HFF-Myc (cell line): ENCODE measurements at places on chromosomes 1 and 21.

- no peak for DNase-seq
These were observed 651.0 kb upstream of the PLXNA2 start for GRCh38 chr1:208895181-208895580.

DNA sequence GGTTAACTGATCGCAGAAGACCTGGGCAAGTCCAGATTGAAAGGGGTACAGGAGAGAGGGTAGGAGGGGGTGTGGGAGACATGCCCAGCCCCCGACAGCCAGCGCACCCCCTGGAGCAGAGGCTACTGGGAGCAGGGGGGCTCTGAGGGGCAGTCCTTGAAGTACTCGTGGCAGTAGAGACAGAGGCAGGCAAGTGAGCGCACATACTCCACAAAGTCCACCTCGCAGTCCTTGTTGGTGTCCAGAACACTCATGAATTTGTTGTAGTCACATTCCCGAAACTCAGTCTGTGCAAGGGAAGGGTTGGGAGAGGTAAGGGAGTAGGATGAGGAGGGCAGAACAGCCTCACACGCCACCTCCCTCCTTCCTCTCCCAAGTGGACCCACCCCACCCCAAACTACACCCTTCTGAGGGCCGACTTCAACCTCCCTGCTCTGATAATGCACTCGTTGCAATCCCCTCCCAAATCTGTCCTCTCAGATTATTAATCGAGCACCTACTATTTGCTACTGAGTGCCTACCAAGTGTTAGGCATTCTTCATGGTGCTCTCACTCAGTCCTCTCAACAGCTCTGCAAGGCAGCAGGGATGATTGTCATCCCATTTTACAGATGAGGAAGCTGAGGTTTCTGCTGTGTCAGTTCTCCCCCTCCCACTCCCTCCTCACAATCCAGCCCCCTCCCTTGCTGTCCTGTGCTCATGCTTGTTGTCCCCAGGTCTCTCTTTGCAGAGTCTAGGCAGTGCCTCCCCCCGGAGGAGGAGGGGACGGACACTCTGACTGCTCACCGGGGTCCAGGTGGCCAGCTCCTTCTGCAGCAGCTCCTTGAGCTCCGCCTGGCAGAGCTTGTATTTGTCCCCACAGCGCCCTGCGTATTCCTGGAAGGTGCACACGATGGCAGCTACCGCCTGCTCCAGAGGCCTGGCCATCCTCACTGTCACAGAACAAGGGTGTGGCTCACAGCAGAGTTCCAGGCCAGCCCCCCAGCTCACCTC is 1.2 kb downstream of the S100A3 start:
- DNase-seq = no peak

- DNase-seq = no peak
These were observed 14.8 kb upstream of the ZNF436 start for GRCh38 chr1:23384312-23385058.

- no peak for DNase-seq
These were observed 15.3 kb upstream of the LRRC47 start for GRCh38 chr1:3811595-3811911.

DNA sequence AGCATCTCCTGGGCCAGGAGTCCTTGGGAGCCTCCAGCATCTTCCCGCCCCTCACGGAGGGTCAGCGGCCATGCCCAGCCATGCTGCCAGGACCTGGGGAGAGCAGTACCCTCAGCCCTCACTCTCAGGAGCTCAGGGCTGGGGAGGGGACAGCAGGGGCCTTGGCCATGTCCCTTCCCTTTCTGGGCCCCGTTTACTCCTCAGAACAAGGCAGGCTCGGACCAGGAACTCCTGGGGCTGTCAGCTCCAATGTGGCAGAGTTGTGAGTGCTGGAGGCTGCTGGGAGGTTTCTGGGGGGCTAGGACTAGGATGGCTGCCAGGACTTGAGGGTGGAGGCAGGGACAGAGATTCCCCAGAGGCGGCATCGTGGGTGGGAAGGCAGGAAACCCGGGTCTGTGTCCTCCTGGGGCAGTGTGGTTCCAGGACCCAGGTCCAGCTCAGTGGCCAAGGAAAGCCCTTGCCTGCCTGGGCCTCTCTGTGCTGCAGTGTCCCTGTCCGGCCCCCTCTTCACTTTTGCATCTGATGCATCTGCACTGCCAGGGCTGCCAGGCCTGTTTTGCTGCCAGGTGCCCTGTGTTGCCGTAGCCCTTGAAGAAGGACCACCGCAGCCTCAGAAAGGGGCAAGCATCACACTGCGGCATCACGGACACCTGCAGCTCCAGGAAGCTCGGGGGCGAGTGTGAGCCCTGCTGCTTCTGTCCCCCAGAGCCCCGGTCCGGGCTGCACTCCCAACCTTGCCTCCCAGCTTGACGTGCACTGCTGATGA is 223.9 kb downstream of the CAMTA1 start:
- no peak for DNase-seq

DNA sequence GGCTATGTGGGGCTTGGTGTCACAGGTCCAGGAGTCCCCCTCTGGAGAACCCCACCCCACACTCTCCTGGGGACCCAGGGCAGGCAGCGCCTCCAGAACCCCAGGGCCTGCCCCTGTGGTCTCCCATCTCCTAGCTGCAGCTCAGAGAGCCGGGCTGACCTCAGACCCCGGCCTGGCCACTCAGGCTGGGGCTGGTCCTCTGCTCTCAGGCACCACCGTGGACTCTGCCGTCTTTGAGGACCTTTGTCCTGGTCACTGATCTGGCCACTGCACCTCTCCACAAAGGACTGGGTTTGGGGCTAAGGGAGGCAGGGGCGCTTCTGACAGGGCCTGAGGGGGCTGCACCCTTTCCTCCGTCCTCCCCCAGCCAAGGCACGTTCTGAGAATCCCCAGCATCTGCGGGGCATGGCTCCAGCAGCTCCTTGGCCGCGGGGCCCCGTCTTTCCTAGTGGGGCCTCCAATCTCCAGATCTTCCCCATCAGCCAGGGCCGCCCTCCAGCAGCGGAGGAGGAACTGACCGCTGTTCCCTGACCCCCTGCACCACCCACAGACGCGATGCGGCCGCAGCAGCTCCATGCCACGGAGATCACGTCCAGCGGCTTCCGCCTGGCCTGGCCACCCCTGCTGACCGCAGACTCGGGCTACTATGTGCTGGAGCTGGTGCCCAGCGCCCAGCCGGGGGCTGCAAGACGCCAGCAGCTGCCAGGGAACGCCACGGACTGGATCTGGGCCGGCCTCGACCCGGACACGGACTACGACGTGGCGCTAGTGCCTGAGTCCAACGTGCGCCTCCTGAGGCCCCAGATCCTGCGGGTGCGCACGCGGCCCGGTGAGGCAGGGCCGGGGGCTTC is 3.3 kb downstream of the VWA1 start:
- DNase-seq = no peak

- DNase-seq = no peak
These were observed 4.5 kb upstream of the IER5 start for GRCh38 chr1:181083842-181084605.

DNA sequence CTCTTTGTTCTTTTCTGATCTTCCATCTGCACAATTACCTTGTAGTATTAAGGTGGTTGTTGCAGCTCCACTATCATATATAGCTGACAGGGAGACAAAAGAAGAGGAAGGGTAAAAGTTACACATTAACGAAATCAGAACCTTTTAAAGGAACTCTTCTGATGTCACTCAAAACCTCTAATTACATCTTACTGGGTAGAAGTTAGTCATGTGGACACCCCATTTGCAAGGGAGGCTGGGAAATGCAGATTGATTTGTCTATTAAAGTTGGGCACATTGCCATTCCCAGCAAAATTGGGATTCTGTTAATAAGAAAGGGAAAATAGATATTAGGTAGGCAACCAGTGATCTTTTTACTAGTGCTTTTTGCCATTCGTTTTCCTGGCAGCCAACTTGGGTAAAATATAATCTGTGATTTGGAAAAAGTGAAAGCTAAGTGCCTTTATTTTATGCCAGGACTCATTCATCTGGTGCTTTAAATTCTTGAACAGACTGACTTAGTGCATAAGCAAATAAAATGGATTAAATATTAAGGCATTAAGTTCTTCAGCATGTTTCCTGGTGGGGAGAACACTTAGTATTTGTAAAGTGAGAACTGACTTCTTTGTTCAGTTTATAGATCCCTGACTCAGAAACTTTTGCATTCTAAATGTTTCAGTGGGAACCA is 71.3 kb downstream of the DNM3 start:
- no peak for DNase-seq

- DNase-seq = no peak
These were observed 79.3 kb downstream of the SIK1 start for GRCh38 chr21:43347461-43348169.

DNA sequence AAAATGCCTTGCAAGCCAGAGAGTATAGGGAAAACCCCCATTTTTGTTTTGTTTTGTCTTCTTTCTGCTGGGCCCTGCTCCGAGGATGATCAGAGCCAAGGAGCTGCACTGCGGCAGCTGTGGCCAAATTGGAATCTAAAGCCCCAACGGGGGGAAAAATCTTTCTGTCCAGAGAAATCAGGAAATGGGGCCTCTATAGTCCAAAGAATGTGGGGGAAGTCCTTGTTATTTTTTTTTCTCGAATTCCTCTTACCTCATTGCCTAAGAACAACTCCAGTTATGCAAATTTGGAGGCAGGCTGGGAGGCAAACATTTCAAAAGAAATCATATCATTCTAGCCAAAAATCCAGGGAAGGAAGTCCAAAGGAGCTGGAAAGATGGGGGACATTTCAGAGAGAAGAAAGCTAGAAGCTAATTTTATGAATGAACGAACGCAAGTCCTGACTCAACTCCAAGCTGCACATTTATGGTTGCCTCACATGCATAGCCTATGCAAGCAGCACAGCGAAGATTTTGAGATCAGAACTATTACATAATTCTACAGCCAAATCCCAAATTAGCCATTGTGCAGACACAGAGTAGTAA is 263.2 kb downstream of the KCTD3 start:
- no peak for DNase-seq

- no peak for DNase-seq
These were observed 224.1 kb downstream of the GPR52 start for GRCh38 chr1:174671826-174672225.

DNA sequence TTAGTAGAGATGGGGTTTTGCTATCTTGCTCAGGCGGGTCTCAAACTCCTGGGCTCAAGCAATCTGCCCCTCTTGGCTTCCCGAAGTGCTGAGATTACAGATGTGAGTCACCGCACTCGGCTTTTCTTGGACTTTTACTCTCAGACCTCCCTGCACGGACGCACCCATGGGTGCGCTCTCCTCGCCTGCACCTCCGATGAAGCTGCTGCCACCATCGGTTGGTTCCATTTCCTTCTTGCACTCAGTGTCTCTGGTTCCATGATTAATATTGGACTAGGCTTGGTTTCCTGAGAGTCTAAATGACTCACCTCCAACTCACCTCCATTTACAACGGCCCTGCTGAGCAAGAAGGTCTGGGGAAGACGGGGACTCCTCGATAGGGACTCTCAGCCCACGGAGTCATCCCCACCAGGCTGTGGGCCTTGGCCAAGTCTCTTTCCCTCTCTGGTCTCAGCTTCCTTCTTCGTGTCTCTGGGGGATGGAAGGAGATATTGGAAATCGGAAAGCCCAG is 6.7 kb upstream of the TNFRSF8 start:
- DNase-seq = no peak

DNA sequence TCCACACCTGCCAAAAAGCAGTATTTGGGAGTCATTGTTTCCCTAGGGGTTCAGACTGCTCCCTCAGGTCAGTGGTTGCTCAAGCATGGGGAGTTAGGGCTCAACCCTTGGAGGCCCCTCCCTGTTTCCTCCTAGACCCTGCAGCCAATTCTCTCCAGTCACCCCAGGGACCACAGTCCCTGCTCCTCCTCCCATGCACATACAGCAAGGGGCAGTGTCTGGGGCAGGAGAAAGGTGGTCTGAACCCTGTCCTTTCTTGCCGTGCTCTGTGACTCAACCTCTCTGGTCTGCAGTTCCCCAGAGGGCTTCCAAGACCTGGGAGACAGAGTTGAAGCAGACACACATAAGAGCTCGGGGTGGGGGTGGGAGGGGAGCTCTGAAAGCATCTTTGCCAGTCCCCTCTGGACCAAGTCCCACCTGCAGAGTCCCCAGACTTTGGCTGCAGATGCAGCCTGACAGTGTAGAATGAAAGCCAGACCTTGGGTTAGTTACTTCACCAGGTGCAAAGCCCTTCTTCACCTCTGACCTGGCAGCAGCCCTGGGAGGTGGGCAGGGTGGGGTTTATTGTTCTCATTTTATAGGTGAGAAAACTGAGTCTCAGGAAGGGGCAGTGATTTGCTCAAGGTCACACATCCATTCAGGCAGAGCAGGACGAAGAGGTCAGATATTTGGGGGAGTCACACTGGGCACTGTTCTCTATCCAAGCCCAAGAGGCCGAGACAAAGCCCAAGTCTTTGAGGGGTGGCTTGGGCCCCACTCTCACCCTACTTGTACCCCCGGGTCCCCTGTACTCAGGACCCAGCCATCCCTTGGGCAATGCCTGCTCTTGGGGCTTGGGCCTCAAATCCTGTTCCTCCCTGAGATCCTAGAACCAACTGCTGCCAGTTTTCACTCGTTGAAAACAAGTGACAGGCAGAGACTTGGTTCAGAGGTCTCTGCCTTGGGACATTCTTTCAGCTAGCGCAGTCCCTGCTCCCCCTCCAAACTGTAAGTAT is 748 bp downstream of the PDZK1IP1 start:
- no peak for DNase-seq

DNA sequence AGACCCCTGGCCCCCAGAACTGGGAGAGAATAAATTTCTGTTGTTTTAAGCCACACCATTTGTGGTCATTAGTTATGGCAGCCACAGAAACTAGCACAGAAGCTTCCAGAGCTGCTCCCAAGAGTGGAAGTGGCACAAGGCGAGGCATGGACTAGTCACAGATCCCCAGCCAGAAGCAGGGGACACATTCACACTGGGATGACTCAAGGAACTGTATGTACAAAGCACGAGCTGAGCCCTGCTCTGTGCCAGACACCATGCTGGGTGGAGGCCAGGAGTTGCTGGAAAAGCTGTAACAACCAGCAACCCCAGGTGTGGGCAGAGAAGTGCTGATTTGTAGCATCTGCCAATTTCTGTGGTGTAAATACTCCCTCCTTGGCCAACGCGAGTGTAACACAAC is 55.6 kb downstream of the TCP10L start:
- DNase-seq = no peak

GRCh38 chr1:11860587-11860986 is 1.8 kb upstream of the NPPB start:
- DNase-seq = no peak
